Tongue (tissue), 3 donors: ENCODE measurements at places on chromosomes 2 and 18.

- DNase-seq, result no peak
Observed at GRCh38 chr2:44974064-44974715, 32.7 kb downstream of the SIX3 start.

GRCh38 chr2:15146960-15147359 is 414.2 kb downstream of the NBAS start:
- DNase-seq, result no peak

DNA sequence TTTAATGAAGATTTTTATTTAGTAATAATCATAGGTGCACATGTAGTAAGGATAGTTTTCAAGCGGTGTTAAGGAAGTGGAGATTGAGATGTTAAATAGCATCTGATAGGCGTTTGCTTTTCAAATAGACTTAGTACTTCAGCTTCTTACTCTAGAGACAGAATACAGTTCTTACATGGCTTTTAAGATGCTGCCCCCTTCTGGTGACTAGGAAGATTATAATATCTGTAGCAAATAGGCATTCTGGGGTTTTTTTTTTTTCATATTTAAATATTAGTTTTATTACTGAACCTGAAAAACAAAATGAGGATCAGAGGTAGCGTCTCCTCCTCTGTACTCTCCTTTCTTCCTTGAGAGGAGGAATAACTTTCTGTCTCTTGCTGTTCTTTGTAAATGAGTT is 100.2 kb downstream of the AGAP1 start:
- peak; percentile 90 for DNase-seq

- no peak for DNase-seq
Observed at GRCh38 chr2:182814380-182814779, 52.1 kb downstream of the FRZB start.

DNA sequence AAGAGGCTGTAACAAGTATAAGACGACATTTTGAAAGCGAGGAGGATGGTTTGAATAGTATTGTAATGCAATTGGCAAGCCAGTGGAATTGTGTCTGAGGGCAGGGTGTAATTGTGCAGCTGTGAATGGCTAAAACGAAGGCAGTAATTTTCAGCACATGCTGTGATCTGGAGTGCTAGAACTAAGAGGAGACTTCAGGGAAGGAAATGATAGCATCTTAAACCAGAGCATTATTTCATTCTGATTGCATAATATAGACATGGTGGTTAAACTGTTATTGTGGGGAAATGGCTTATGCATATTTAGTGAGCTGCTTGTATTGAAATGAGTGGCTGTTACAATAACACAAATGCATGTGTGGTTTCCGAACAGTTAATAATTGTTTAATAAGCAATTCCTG is 36.3 kb downstream of the THSD7B start:
- DNase-seq, result no peak

DNA sequence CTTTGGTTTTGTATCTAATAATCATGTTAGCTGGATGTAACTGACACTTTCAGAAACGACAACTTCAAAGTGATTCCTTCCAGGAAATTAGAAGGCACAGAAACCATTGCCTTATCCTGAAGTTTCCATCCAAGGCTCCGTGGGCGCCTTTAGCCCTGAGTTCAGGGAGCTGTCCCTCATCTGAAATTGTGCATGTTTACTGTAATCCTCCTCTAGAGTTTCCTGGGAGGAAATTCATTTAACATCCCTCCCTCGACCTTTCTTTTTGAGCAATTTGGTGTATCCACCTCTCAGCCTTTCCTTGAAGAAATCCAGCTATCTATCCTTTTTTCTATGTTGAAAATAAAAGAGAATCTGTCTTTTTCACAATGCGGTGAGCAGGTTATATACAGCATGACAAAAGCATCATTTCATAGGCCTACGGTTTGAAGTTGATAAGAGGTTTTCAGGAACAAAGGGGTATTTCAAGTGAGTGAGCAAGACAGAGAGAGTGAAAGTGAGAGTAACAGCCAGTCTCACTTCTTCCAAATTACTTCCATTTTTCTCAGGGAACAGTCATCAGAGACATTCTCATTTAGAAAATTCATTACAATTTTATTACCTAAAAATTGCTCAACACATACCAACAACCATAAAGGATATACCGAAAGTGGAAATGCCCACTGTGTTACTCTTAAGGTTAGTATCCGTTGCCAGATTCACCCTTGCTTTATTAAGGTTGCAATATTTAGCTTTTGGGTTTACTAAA is 167.3 kb downstream of the MREG start:
- no peak for DNase-seq

DNA sequence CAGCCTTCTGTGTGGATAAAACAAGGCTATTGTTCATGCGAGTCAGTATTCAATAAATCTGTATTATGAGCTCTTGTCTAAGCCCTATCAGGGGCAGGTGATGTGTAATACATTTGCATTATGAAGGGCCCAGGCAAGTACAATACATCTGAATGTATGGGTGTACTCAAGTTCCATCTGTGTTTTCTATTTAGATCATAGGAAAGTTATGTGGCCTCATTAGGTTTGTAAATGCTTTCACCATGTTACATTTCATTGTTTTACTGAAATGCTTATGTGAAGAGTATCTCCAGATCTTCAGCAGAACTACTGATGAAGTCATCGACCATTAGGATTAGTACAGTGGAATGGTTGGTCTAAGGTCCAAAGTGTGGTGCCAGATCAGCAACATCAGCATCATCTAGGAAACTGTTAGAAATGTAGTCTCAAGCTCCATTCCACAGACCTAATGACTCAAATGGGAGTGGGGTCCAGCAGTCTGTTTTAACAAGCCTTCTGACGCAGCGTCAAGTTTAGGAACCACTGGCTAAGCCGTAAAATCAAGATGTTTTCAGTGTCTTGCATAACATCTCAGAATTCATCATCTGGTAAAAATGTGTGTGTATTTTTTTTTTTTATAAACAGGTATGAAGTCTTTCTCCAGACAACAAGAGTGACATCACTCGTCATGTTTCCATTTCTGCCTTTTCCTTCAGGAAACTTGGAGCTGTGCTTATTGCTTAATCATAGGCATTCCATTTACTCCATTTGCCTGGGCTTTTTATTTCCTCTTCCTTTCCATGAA is 80.5 kb downstream of the LYPD6 start:
- peak; percentile 36 for DNase-seq
